Tongue (tissue), 3 donors: ENCODE measurements at places on chromosomes 7 and 10. TPM values are rescaled to one million over a fixed set of nuclear protein-coding genes. Genes with fewer than 3 reads are reported as not detected.

Gene NPY
- not detected for total RNA-seq

Gene AGAP9
- total RNA-seq: 2.2 TPM

Gene ZNF212
- total RNA-seq: 10.3 TPM

Gene GPR141
- total RNA-seq: 1.7 TPM

Gene NPFFR1
- total RNA-seq: not detected

Gene GPER1
- 6.7 TPM for total RNA-seq

Gene STEAP4
- 11.9 TPM for total RNA-seq

Gene CCL24
- total RNA-seq: not detected

Gene CACNB2
- 3.3 TPM for total RNA-seq

Gene TRIM73
- total RNA-seq: 2.8 TPM

Gene ADAM22
- 16.7 TPM for total RNA-seq

Gene CPA2
- total RNA-seq: not detected

Gene PAPSS2
- 19.8 TPM for total RNA-seq

Gene GFRA1
- 122 TPM for total RNA-seq

Gene LRMDA
- 6.3 TPM for total RNA-seq

Gene TRIM50
- total RNA-seq: 0.31 TPM

Gene SEMA3C
- total RNA-seq: 212 TPM

Gene DNAJB6
- total RNA-seq: 147 TPM

Gene UTF1
- not detected for total RNA-seq

Gene SPDYE8
- not detected for total RNA-seq

Gene IDI1
- 65.2 TPM for total RNA-seq

Gene IFIT3
- 11.0 TPM for total RNA-seq

Gene ADAMTS14
- 12.6 TPM for total RNA-seq

Gene GPNMB
- total RNA-seq: 120 TPM

Gene DDX50
- total RNA-seq: 47.7 TPM

Gene CAV2
- total RNA-seq: 85.3 TPM

Gene PSD
- 6.2 TPM for total RNA-seq

Gene AQP1
- 107 TPM for total RNA-seq

Gene PTPRZ1
- total RNA-seq: 31.5 TPM

Gene SLC18A3
- 0.31 TPM for total RNA-seq

Gene UCN3
- total RNA-seq: not detected

Gene MBL2
- not detected for total RNA-seq

Gene PTPRN2
- total RNA-seq: 3.1 TPM

Gene CYP2C19
- 2.1 TPM for total RNA-seq

Gene CACNA2D1
- 197 TPM for total RNA-seq

Gene RBM20
- 18.4 TPM for total RNA-seq

Gene FGF8
- not detected for total RNA-seq

Gene AP1S1
- 23.6 TPM for total RNA-seq

Gene DPYSL4
- total RNA-seq: 2.2 TPM

Gene AEBP1
- 51.1 TPM for total RNA-seq

Gene FAM221A
- 2.7 TPM for total RNA-seq

Gene SLC18A2
- 3.1 TPM for total RNA-seq

Gene ABCA13
- total RNA-seq: 0.72 TPM

Gene PDGFA
- 50.6 TPM for total RNA-seq

Gene CC2D2B
- 2.2 TPM for total RNA-seq

Gene FAM131B
- total RNA-seq: 1.5 TPM
